ENCODE measurements at places on chromosomes 3 and 15. TPM values are rescaled to one million over a fixed set of nuclear protein-coding genes. Genes with fewer than 3 reads are reported as not detected.

The MOBP gene
- total RNA-seq = not detected

The MFGE8 gene
- total RNA-seq = 70.7 TPM

The ZDHHC23 gene
- 22.8 TPM for total RNA-seq

The SCN11A gene
- total RNA-seq = 0.05 TPM

The PLXND1 gene
- total RNA-seq = 47.3 TPM

The SLITRK3 gene
- total RNA-seq = not detected

DNA sequence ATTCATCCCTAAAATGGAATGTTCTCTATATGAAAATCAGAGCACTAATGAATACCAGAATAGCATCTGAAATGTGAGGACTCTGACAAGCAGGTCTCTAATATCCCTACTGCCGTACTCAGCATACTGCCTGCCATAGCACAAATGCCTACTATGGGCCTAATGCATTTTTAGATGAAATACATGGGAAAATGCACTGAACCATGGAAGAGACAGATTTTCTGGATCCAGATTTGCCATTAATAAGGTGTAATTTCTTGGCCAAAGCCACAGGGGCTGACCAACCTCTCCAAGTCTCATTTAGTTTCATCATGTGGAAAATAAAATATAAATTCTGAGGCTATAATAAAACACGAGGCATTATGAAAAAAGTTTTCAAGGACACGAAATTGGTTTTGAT, 123.8 kb downstream of the CBLB start:
- H3K4me3 ChIP-seq = no peak overlapping the region
- H3K4me1 ChIP-seq = no peaks in the 10 kb centered on the region
- H3K27ac ChIP-seq = no peak overlapping the region
- H3K36me3 ChIP-seq = no peaks in the 10 kb centered on the region

GRCh38 chr3:134054881-134055280, 25.2 kb upstream of the SLCO2A1 start:
- H3K36me3 ChIP-seq = no peaks in the 10 kb centered on the region
- H3K27ac ChIP-seq = no peak overlapping the region
- H3K4me1 ChIP-seq = no peaks in the 10 kb centered on the region
- DNase-seq = no peak

DNA sequence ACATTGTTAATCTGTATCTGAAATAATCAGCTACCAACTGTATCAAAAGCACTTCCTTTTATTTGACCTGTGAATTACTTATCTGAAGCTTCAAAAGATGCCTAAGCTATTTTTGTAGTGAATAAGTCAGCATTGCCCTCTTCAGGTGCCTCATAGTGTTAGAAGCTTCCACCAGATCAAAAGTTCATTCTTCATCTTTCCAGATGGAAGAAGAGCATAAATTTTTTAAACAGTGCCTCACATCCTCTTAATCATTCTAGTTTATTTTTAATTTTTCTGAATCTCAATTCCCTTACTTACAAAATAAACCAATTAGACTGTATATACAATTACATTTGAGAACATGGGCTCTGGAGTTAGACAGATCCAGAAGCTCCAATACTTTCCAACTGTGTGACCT, 65.0 kb downstream of the MYO5A start:
- no peak overlapping the region for H3K27ac ChIP-seq
- peaks cover 7% of the 10 kb centered on the region for H3K4me1 ChIP-seq
- no peak overlapping the region for H3K4me3 ChIP-seq
- no peaks in the 10 kb centered on the region for H3K36me3 ChIP-seq
- no peaks in the 10 kb centered on the region for H3K27me3 ChIP-seq

DNA sequence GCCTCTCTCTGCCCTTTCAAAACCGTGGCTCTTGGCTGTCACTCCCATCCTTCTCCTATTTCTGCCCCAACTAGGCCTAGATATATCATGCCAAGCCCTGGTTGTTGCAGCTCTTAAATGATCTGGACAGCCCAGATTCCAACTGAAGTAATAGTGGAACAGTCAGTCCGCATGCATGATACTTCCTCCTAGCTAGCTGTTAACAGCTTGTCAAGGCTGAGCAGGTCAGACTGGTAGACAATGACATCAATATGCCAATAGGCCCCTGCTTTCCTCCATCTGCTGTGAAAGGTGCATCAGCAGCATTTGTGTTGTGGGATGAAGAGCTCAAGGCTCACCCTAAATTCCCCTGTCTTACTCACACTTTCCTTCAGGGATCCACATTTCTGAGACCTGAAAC, 527.7 kb upstream of the TGFBR2 start:
- DNase-seq = no peak
- no peaks in the 10 kb centered on the region for H3K27me3 ChIP-seq
- no peak overlapping the region for H3K27ac ChIP-seq
- H3K36me3 ChIP-seq = no peaks in the 10 kb centered on the region
- H3K4me1 ChIP-seq = peaks cover 17% of the 10 kb centered on the region

DNA sequence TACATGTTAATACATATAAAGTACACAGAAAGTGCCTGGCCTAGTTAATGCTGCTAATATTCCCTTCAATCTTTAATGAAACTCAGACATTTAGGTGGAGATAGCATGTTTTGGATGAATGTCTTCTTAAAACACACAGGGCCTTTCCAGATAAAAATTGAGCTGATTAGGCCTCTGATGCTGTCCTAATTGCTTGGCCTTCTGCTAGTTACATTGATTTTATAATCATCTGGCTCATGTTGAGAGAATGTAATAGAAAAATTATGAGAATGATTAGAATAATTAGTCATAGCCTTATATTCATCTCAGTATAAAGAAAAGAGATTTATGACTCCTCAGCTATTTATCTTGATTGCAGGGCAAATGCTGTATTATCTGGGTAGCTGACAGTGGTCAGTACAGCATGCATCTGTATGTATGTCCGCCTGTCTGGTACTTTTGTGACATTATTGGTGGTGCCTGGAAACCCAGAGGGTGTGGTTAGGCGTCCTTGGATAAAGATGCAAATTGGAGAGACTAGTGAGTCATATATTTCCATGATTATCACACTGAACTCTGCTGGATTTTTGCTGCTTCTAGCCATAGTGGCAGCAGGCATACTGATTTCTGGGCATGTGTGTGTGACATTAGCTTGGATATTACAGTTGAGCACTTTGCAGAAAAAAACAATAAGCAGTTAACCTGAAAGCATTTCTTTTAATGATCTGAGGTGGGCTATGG, 120.8 kb downstream of the FEZF2 start:
- no peak overlapping the region for H3K4me3 ChIP-seq
- DNase-seq = no peak
- H3K36me3 ChIP-seq = no peaks in the 10 kb centered on the region
- H3K27ac ChIP-seq = no peak overlapping the region
- no peaks in the 10 kb centered on the region for H3K27me3 ChIP-seq

DNA sequence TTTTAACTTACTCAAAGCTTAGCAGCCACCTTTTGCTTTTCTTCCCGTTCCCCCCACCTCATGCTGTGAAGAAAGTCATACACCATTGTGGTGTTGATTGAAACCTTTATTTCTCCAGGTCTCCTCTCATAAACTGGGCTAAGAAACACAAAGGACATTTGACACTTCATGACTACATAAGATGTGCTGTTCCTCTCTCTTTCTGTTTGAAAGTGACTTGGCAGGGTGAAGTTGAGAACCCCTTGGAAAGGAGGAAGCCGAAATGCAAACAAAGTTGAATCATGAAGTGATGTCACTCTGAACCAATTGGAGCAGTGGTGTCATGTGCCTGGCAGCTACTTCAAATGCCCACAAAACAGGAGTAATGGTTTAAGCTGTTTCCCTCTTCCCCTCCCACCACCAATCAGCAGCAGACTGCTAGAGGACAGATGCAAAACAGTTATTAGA, 174.7 kb downstream of the IGF1R start:
- no peaks in the 10 kb centered on the region for H3K27me3 ChIP-seq
- no peaks in the 10 kb centered on the region for H3K4me1 ChIP-seq
- no peak overlapping the region for H3K4me3 ChIP-seq
- no peak overlapping the region for H3K27ac ChIP-seq
- no peaks in the 10 kb centered on the region for H3K36me3 ChIP-seq

All from HCT116 (cell line).